ENCODE measurements at places on chromosomes 4 and X.

- DNase-seq = no peak
Measured at GRCh38 chrX:31337332-31337731, 265.5 kb upstream of the FTHL17 start.

DNA sequence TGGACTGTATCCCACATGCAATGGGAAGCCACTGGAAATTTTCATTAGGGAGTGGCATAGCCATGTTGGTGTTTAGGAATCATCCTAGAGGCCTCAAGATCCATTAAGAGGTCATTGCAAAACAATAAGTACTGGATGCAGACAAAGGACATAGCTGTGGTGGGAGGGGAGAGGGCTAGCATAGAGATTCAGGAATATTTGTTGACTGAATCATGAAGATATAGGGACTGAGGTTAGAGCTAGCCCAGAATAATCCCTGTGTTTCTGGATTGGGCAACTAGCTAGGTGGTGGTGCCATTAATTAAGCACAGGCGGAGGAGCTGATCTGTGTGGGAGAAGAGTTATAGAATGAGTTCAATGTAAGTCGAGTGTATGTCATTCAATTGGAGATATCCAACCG, 135.0 kb downstream of the RAB28 start:
- no peak for DNase-seq

- DNase-seq = no peak
Measured at GRCh38 chr4:178556796-178557195, 1114.6 kb upstream of the AGA start.

DNA sequence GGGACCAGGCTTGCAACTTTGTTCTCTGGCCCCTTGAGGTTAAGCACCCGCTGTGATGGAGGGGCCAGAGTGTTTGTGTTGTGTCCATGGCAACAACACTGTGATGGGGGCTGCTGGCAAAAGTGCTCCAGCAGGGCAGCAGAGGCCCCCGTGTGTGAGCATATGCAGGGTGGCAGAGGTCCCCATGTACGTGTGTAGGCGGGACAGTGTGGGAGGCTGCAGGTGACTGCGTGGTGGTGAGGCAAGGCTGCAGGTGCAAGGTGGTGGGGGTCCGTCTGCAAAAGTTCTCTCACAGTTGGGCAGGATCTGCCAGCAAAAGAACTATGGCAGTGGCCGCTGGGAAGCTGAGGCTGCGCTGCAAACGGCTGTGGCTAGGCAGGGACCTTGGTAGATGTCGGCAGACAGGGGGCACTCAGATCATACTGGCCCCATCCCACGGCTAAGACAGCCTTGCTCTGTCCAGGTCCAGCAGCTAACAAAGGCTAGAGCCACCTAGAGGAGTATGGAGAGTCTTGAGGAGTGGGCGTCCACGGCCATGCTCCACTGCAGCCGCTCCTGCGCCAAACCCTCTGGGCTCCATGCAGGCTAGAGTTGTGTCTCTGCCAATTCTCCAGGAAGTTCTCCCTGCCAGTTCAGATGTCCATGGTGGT, 46.8 kb upstream of the PASD1 start:
- DNase-seq = no peak

DNA sequence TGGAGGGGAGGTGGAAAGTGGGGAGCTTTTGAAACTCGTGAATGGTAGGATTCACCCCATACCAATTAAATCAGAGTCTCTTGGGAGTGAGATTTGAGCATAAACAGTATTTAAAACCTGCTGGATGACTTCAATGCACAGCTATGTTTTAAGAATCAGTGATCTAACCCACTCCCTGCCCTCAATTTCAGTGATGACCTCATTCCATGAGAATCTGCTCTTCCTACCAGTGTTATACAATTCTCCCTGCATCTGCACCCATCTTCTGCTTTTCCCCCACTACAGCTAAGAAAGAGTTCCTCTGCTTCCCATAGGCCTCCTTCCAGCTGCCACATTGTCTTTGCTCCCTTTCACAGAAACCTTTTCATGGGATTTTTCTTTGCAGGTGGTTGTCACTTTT, 18.3 kb upstream of the H2AZ1 start:
- DNase-seq = no peak

DNA sequence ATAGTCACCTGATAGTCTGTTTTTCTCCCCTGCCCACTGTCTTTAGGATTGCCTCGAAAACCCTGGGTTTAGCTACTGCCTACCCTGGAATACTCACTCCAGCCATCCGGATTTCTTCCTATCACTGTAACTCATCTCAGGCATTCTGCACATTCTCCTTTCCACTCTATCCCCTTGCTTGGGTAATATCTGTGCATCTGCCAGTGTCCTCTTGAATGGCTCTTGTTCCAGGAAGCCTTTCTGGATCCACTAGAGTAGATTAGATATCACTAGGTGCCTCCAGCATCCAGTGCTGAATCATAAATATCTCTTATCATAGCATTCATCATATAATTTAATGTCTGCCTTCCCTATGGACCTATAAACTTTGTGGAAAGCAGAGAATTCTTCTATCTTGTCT, 17.1 kb upstream of the GALNT7 start:
- DNase-seq = no peak

DNA sequence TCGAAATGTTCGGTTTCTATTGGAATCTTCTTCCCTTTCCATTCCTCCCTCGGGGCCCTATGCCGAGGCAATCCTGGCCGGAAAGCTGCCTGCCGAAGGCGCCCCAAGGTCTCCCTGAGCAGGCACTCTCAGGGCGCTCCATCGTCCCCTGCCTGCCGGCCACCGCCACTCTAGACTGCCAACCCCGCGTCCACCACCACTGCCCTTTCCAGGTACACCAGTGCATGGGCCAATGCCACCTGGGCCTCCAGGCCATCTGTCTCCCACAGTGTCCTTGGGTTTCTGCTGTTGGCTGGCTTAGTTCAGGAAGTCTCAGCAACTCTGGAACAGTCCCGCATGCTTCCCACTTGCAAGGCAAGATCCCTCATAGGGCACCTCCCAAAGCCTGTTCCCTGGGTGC, 14.6 kb downstream of the CTAG1A start:
- DNase-seq = no peak

GRCh38 chrX:100883654-100884053, 9.5 kb upstream of the NOX1 start:
- DNase-seq = no peak

DNA sequence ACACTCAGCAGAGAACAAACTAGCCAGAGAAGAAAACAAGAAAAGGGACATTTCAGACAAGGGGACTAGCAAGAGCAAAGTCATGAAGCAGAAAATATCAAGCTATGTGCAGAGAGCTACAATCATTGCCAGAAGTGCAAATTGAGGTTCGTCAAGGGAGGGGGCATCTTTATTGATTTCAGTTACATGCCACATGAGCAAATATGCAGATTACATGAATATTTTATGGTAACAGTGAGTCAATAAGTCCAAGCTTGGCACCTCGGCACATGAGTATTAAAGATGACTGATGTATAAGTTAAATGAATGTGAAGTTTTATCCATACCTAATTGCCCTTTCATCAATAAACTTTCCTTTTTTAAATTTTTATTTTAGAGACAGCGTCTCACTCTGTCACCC, 238.1 kb upstream of the DIAPH2 start:
- no peak for DNase-seq

DNA sequence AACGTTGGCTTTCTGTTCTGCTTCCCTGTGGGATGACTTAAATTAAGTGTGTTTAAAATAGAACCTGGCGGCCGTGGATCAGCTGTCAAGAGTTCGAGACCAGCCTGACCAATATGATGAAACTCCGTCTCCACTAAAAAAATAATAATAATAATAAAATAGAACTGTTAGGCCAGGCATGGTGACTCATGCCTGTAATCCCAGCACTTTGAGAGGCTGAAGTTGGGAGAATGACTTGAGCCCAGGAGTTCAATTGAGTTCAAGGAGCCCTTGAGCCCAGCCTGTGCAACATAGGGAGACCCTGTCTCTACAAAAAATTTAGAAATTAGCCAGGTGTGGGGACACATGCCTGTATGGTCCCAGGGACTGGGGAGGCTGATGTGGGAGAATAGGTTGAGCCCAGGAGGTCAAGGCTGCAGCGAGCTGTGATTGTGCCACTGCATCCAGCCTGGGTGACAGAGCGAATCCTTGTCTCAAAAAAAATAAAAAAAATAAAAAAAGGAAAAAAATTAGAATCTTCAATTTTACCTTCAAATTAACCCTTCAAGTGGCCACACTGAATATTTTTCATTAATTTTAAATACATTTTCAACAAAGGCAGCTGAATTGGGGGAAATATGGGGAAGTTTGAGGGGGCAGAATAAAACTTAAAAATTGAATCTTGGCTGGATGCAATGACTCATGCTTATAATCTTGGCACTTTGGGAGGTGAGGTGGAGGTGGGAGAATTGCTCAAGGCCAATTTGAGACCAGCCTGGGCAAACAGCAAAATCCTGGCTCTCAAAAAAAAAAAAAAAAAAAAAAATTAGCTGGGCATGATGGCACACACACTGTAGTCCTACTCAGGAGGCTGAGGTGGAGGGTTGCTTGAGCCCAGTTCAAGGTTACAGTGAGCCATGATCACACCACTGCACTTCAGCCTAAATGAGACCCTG, 31.8 kb upstream of the HSD17B13 start:
- DNase-seq = no peak

GRCh38 chr4:119299741-119300100, 22.2 kb downstream of the FABP2 start:
- no peak for DNase-seq

- peak; percentile 54 for DNase-seq
Measured at GRCh38 chr4:147846318-147847155, 114.6 kb downstream of the ARHGAP10 start.

DNA sequence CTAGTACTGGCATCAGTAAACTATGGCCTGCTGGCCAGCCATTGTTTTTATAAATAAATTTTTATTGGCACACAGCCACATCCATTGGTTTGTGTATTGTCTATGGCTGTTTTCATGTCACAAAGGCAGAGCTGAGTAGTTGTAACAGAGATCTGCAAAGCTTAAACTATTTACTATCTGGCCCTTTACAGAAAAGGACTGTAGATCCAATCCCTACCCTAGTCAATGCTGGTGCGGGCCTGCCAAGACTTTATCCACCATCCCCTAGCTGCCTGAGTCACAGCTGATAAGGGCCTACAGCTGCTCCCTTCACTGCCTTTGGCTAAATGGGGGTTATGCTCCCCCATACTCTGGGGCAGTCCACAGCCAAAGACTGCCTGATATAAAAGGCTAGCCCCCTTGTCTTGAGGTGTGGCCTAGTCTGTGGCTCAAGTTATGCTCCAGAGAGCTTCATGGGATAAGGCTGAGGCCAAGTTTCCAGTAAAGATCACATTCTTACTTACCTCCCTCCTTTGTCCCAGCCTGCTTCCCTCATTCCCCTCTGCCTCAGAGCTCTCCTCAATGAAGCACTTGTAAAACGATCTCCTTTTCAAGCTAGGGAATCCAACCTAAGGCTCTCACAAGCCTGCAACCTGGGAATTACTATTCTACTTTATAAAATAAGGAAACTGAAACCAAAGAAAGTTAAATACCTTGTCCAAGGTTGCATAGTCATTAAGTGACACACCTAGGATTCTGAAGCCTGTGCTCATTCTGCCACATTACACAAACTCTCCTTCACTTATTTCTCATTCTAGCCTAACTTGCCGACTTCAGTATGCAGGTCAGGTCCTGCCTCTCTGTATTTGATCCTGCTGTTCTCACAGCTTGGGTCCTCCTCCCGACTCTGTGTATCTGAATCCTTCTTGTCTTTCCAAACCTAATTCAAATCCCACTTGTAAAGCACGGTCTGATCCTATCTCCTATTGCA, 20.7 kb downstream of the ACE2 start:
- no peak for DNase-seq

DNA sequence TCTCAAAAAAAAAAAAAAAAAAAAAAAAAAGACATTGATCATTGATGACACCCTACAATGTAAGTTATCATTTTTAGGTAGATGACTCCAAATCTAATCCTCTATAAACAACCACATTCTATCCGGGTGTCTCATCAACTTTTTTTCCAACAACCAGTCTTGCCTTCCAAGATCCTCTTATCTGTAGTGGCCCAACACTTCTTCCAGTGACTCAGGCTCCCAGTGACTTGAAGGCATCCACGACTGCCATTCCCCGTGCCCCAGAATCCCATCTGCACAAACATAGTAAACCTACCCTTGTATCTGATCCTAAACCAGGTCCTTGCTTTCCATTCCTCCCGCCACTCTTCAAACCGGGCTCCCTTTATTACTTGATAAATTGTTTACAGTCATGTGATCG, 15.6 kb upstream of the TSPAN5 start:
- DNase-seq = no peak

GRCh38 chrX:2521927-2522386, 21.2 kb upstream of the DHRSX start:
- DNase-seq = no peak

- DNase-seq = no peak
Measured at GRCh38 chr4:54585321-54586000, 72.3 kb upstream of the KIT start.

- no peak for DNase-seq
Measured at GRCh38 chrX:154990496-154990895, 32.0 kb downstream of the F8 start.

DNA sequence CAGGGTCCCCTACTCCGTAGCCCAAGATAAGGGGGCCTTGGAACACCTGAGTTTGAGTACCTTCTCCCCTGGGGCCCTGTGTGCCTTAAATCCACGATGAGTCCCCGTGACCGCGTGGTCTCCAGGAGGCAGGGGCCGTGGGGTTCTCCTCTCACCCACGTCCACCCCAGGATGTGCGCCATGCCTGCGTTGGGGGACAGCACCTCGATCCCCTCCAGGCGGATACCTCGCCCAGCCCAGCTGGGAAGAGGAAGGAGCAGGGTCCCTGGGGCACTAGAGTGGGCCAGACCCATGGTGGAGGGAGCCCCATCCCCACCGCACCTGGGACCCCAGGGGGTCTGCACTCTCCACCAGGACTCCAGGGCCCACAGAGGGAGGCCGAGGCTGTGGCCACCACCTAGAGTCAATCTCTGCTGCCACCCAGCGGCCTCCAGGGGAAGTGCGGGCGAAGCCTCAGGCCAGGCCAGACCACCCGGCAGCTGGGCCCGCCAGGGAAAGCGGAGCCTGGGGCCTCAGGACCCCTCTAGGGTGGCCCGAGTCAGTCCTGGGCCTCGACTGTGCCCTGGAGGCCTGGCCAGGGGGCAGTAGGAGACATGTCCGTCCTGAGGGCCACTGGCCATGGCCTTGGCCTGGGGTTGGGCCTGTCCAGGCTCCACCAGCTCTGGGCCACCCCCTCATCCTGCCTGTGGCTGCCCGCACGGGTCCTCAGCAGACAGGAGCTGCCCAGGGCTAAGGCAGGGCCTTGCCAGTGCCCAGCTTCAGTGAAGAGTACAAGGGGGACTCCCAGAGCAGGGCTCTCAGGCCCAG, 55.0 kb downstream of the FAM53A start:
- DNase-seq = peak; percentile 75

GRCh38 chr4:33722800-33723516, 2521.4 kb downstream of the ARAP2 start:
- DNase-seq = no peak

DNA sequence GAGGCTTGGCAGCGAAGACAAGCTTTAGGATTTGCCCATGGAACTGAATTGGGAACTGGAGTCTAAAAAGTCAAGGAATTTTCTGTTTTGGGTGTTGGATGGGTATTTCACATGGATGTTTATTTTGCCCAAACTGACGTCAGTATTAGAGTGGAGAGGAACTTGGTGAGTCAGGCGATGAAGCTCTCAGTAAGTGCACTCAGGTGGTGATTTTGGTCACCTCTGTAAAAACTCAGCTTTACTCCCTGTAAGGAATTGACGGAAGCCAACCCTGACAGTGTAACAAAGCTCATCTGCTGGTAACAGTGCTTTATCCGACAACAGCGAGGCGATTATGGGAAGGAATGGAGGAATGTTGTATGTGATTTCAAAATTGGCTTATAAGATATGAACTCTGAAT, 77.0 kb upstream of the PGRMC2 start:
- DNase-seq = no peak

Data from activated CD8-positive, alpha-beta T cell treated with anti-CD3 and anti-CD28 coated beads, Interleukin-2, amount 10 ng/mL, durations not matched to agents 7 days and 5 days (primary cell).